ENCODE measurements at places on chromosomes 16 and 17.
A peak's percentile ranks its signal among the peaks of the same experiment; 100 is the strongest.

- DNase-seq = no peak
These were observed 17.0 kb downstream of the MFSD6L start for GRCh38 chr17:8782176-8782575.

GRCh38 chr17:71633391-71633849 is 487.4 kb upstream of the SOX9 start:
- peak; percentile 87 for DNase-seq

- peak; percentile 57 for DNase-seq
These were observed 45.0 kb upstream of the NACA2 start for GRCh38 chr17:61635913-61636432.

DNA sequence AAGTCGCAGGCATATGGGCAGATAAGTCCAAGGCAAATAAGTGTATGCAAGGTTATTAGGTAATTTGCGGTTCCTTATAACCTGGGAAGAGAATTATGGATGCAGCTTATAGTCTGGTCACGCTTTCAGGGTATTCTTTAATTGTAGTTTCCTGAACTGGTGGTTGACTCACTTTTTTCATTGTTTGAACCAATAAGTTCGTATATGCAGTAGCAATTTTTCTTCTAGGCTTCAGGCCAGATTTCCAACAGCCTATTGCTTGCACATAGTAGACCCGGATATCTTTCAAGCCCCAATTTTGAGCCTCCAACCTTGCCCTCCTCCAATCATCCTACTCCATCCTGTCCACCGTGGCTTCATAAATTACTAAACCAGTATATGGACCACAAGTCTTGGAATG is 12.8 kb downstream of the CEP95 start:
- no peak for DNase-seq

- no peak for DNase-seq
These were observed 17.9 kb upstream of the AKAP1 start for GRCh38 chr17:57067162-57067561.

- DNase-seq = no peak
These were observed 73.3 kb upstream of the IRX6 start for GRCh38 chr16:55250701-55251100.

- no peak for DNase-seq
These were observed 1.2 kb downstream of the PNPO start for GRCh38 chr17:47942568-47942967.

- no peak for DNase-seq
These were observed 868 bp downstream of the CCDC154 start for GRCh38 chr16:1443403-1443973.

Measured in astrocyte of the spinal cord (primary cell).